T-helper 2 cell (primary cell): ENCODE measurements at places on chromosomes 6 and 20.

GRCh38 chr6:25105070-25105925 is 169.5 kb upstream of the RIPOR2 start:
- DNase-seq = no peak

DNA sequence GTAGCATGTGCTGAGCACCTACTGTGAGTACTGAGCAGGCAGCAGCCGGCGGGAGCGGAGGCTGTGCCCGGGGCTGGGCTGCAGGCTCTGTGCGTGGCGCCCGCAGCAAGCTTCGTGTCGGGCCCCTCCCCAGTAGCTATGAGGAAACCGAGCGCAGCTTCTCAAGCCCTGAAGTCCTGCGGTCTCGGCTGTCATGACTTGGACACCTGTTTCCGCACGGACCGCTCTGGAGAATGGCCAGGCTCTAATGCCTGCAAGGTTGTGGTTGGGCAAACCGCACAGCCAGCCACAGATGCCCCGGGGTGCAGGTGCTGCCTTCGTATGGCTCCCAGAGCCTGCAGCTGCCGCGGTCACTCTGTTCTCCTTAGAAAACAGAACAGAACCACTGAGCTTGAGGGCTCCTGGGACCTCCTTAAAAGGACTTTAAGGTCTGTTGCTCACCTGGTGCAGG is 33.7 kb downstream of the PYGB start:
- no peak for DNase-seq

GRCh38 chr6:148736774-148737412 is 9.9 kb upstream of the UST start:
- no peak for DNase-seq

DNA sequence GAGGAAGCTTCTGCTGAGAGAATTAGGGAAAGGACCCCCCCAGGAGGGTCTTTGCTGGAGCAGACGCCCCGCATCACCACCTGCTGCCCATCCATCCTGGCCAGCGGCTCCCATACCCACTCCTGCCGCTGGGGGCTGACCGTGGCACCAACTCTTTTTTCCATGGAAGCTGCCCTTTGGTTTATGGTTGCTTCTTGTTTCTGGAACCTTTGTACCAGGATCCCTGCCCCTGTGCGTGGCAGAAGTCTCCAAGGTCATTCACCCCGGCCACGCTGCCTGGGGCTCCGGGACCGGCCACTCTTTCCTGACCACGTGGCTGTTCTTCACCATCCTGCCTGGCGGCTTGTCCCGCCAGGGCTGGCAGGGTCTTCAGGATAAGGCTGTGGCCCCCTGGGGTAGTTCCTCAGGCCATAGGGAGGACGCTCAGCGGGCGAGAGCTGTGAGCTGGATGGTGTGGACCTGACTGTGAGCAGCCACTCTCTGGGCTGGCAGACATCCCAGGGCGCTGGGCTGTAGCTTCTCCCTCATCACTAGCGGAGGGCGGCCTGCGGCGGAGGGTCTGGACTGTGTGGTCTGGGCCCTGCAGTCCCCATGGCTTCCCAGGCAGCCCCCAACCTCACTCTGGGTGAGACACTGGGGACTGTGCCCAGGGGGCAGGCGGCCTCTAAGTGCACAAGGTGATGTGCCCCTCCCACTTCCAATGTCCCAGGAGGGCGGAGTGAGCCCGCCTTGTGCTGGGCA is 22.8 kb upstream of the RBBP8NL start:
- no peak for DNase-seq

DNA sequence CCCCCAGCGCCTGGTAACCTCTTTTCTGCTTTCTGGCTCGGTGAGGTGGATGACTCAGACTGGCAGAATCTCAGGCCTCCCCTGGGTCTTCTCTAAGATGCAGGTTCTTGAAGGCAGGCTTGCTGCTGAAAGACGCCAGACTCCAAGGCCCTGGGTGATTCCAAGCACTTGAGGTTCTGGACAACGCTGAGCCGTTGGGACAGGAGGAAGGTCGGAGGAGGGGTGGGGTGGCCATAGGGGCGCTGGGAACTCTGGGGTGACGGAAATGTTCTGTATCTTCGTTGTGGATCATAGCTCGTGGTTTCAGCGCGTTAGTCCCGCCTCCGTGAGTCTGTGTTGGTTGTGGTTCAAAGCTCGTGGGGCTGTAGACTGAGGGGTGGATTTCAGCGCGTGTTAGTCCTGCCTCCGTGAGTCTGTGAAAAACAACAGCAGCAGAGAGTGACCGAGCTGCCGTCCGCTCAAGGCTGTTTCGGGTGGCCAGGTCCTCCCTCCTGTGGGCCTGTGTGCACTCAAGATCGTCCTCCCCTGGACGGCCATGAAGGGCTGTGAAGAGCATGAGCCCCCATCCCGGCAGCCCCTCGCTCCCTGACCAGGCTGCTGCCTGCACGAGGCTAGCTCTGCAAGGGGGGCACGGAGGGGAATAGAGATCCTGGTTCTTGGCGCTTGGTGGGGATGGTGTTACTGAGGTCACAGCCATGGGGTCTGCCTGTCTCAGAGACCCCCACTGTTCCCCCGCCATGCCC is 7.7 kb downstream of the NTSR1 start:
- DNase-seq = no peak

DNA sequence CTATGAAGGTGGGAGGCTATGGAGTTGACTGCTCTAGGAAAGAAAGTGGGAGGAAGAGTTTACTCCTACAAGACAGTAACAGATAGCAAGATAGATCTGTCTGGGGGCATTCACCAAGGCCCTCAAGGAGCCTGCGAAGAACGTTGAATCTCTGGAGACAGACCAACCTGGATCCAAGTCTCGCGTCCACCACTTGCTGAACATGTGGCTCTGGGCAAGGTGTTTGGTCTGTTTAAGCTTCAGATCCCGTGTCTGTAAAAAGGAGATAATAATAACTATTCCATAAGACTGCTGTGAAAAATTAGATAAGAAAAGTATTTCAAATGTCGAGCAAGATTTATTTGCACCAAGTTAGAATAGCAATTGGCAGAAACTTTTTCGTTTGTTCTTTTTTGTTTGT is 8.1 kb upstream of the EEF1A1 start:
- no peak for DNase-seq

- no peak for DNase-seq
Observed at GRCh38 chr6:155026022-155026705, 31.0 kb downstream of the TIAM2 start.

GRCh38 chr20:17957505-17958363 is 10.9 kb downstream of the SNX5 start:
- DNase-seq = no peak

- no peak for DNase-seq
Observed at GRCh38 chr20:38159957-38160756, 4.9 kb downstream of the TGM2 start.

DNA sequence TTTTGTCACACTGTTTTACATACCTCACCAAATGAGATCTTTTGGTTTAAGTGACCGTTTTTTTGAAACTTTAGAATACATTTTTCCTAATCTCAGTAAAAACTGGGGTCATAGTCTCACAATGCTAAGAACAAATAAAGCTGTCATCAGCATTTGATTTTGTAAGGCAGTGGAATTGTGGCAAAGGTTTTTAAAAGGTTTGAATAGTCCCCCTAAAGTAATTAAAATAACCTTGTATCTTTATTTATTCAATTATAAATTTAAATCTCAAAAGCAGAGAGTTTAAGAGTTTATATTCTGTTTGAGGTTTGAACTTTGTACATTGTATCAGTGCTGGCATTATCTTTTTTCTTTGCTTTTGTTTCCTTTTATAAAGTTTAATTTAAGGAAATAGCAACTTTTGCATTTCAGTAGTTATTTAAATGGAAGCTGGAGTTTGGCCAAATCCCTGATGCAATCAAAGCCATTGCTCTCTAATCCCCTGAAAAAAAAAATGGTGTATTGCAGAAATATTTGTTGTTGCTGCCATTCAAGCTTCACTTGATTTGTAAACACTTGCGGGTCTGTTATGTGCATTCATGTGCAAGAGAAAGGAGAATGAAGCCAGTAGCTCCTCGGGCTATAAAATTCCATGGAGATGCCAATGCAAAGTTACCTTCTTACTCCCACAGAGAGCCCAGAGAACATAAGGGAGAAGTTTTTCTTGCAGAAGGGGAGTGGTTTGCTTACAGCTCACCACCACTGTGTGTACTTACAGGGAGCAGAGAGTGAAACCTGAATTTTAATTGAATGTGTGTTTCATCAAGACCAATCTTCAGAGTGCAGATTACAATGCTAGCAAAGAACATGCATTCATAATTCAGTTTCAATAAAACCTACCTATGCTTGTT is 391.8 kb downstream of the ARHGAP18 start:
- DNase-seq = no peak

DNA sequence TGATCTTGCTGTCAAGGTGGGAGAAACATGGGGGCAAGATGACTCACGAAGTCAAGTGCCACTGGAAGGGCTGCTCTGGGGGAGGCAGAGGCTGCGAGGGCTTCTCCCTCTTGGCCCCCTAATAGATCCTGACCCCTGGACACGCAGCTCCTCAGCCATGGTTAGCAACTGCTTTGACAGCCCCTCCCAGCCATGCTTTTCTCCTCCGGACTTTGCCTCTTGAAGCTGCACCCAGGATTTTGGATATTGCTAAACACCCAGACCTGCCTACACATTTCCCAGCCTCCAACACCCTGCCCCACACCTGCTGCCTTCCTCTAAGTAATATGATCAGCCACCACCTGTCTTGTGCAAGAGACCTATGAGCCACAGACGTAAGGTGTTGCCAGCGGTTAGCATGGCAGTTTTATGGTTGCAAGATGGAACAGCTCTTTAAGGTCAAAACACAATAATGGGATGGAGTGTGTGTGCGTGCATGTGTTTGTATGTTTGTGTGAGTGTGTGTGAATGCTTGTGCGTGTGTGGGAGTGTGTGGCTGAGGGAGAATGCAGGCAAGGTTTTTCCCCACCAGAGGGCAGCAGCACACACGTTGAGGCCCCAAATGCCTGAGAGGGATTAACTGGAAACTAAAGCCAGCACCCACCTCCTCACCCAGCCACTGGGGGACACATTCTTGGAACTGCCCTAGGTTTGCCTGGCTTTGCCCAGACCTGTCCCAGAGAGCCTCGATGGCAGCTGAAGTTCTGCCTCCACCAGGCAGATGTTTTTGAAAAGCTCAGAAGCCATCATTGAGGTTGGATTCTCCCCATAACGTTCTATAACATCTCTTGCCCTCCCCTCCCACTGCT is 2.5 kb downstream of the IP6K3 start:
- DNase-seq = peak; percentile 67

DNA sequence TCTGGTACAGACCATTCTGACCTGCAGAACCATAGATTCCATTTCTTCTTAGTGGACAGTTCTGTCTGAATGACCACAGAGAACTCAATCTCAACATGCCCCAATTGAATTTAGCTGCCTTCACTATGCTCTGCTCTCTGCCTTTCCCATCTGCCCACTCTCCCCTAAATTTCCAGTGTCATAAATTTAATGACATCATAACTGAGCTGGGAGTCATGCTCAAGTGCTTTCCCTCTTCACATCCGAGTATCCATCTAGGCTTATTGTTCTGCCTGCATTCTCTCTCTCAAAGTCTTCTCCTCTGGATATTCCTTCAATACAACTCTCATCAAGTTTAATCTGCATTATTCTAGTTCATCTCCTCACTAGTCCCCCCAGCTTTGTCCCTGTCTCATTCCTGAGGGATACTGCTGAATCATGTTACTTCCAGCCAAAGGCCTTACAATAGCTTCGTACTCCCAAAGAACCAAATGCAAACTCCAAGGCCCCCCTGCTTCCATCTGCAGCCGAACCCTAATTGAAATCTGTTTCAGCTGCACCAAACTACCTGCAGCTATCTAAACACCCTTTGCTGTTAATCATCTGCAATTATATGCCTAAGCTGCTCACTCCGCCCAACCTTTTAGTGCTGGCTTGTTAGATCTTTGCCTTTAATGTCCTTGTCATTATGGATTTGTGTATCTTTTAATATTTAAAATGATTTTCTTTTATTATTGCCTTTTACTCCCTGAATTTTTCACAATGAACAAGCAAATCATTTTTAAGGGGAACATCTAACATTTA is 46.1 kb downstream of the SLC35B3 start:
- DNase-seq = no peak

DNA sequence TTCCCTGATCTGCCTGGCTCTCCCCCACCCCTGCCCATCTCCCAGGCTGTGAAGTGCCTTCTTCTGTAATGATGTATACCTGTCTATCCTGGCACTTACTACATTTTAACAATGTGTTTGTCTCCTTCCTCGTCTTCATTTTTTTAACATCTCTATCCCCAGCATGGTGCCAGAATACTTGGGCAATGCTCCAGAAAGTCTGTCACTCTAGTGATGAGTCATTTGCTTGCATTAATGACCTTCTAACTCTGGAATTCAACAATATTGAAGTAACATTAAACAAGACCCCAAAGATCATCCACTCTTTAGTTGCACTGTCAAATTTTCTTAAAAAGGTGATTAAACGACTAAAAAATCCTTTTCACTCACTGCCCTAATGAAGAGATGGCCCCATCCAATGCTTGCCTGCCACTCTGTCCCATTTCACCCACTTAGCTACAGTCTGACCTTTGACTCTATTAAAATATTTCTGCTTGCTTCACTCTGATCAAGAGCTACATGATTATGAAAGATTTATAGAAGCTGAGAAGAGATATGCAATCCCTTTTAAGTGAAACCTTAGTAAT is 7.7 kb upstream of the KLHL31 start:
- DNase-seq = no peak

DNA sequence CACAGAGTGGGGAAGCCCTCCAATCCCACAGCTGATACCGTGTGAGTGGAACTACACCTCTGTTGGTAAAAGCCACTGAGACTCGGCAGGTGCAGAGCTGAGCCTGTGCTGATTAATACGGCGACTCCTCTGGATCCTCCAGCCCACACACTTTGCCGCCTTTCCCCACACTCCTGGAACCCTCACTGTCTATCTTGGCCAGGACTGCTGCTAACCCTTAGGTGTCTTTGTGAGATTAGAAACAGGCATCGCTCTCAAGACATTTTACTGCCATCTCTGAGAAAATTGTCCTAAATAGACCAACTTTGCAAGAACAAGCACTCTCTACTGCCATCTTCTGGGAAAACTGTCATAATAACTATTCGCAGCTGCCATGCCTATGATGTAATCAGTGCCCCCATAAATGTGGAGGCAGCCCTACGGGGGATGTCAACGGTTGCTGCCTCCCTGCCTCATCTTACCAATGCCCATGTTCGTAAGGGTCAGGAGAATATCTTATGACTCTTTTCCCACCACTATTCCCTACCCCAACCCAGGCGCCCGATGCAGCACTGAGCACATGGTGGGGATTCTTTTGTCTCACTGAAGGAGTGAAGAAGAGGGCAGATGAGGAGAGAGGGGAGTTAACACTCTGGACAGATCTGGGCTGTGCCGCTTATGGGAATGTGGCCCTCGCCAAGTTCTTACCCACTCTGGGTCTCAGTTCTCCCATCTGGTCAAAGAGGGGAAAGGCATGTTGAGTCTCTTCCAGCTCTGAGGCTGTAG is 26.1 kb upstream of the KCNB1 start:
- DNase-seq = no peak
